ENCODE measurements at places on chromosomes 1 and 21. TPM values are rescaled to one million over a fixed set of nuclear protein-coding genes. Genes with fewer than 3 reads are reported as not detected.

DNA sequence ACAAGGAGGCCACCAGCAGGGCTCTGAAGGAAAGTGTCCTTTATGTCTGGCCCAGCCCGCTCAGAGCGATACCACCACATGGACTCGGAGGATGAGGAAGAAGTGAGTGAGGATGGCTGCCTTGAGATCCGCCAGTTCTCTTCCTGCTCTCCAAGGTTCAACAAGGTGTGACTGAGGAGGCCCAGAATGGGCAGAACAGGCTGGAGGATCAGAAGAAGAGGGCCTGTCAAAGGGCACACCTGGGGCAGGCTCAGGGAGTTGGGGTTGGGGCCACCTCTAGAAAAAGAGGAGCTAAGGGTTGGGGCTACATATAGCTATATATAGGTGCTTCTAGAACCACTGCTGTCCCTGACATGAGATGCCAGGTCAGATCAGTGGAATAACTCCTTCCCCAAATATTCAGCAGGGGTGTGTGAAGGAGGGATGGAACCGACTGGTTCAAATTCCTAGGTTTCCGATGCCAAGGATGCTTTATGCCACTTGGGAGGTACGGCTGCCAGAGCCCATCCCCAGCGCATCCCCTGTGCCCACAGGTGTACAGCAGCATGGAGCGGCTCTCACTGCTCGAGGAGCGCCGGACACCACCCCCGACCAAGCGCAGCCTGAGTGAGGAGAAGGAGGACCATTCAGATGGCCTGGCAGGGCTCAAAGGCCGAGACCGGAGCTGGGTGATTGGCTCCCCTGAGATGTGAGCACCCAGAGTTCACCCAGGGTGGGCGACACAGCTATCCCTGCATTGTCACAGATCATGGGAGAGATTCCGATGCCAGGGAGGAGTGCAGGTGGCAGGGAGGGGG, 102.2 kb downstream of the PIK3R3 start:
- peaks cover 5% of the 10 kb centered on the region for H3K36me3 ChIP-seq
- no peaks in the 10 kb centered on the region for H3K4me1 ChIP-seq
- DNase-seq, result no peak

The MAP1LC3C gene
- not detected for total RNA-seq

- H3K27ac ChIP-seq, result peak within 1 kb of the TSS; percentile 47
- no peaks in the 10 kb centered on the region for H3K36me3 ChIP-seq
- no peaks in the 10 kb centered on the region for H3K27me3 ChIP-seq
- H3K4me1 ChIP-seq, result peaks cover 52% of the 10 kb centered on the region
Measured at GRCh38 chr1:35807614-35808449, at the start of gene AGO4. AGO4 (plus strand) TSS chr1:35808016; CDS start chr1:35808417, 401 bp downstream.

GRCh38 chr21:38188037-38188436, 68.8 kb upstream of the KCNJ15 start:
- no peaks in the 10 kb centered on the region for H3K27me3 ChIP-seq
- H3K27ac ChIP-seq, result no peak overlapping the region
- no peak overlapping the region for H3K4me3 ChIP-seq
- H3K4me1 ChIP-seq, result no peaks in the 10 kb centered on the region
- H3K36me3 ChIP-seq, result no peaks in the 10 kb centered on the region

The DDR2 gene
- 0.22 TPM for total RNA-seq

- no peak overlapping the region for H3K27ac ChIP-seq
- peaks cover 12% of the 10 kb centered on the region for H3K4me1 ChIP-seq
- no peaks in the 10 kb centered on the region for H3K36me3 ChIP-seq
- DNase-seq, result peak; percentile 54
Measured at GRCh38 chr1:167043752-167044488, 46.3 kb downstream of the GPA33 start.

The LCE3E gene
- not detected for total RNA-seq
